ENCODE measurements at places on chromosomes 4 and X.

GRCh38 chrX:104135677-104136076 lies 21.1 kb downstream of the SLC25A53 start:
- DNase-seq = peak; percentile 3

DNA sequence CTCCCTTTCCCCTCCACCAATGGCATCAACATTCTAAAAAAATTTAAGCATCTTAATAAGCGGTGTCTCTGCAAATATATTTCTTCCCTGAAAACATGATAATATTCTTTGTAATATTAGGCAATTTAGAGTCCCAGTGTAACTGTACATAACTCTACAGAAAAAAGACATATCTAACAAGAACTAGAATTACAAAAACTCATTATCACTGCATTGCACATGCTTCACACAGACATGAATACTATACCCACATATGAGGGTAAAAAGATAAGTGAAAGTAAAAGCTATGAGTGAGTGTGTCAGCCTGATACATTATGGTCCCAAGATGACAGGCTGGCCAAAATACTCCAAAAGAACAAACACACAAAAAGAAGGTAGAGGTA lies 2.4 kb upstream of the FGB start:
- no peak for DNase-seq

DNA sequence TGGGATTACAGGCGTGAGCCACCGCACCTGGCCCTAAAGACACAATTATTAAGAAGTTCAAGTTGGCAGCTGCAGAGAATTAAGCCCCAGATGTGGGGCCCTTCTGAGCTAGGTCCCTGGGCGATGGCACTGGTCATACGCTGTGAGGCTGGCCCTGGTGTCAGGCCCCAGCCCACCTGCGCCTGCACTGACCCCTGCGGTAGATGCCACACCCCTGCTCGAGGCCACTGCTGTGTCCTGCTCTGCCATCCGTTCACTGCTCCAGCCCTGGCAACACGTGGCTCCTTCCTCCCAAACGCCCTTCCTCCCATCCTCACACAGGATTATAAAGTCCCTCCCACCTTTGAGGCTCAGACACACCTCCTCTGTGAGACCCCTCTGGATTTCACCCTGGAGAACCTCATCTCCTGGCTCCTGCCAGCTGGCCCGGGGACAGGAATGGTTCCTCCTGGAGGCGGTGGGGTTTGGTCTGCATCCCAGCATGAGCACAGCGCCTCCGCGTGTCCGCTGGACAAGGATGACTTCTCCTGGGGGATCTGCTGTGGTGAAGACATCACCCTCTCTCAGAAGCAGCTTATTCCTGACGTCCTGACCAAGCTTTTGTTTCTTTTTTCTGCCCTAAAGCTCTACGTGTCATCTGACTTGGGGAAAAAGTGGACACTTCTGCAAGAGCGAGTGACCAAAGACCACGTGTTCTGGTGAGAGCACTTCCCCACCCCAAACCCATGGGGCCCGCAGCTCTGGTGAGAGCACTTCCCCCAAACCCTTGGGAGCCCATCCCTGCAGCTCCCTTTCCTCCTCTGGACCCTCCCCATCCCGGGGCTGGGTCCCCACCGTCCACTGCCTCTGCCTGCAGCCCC lies 219.0 kb upstream of the PSAPL1 start:
- peak; percentile 89 for DNase-seq

- no peak for DNase-seq
These were observed 21.1 kb downstream of the AMER1 start for GRCh38 chrX:64184396-64184795.

DNA sequence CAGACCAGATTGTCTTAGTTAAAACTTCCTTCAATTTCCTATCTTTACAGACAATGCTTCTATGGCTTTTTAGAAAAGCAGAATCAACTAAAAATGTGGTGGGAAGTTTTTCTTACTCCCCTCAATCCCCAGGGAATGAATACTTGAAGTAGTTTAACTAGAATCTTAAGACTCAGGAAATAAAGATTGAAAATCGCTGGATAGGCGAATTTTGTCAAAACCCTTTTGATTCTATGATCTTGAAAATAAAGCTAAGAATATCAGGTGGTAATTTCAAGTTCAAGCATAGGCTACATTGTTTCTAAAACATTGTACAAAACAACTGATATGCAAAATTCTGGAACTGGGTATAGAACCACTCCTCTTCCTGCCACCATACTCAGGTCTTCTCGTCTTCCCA lies 276.5 kb upstream of the GK2 start:
- DNase-seq = no peak

- DNase-seq = no peak
These were observed 83.0 kb upstream of the PPARGC1A start for GRCh38 chr4:23972805-23973204.

- no peak for DNase-seq
These were observed 124.3 kb upstream of the GALNT7 start for GRCh38 chr4:173044340-173044739.

GRCh38 chr4:168765322-168765721 lies 244.7 kb downstream of the CBR4 start:
- no peak for DNase-seq

DNA sequence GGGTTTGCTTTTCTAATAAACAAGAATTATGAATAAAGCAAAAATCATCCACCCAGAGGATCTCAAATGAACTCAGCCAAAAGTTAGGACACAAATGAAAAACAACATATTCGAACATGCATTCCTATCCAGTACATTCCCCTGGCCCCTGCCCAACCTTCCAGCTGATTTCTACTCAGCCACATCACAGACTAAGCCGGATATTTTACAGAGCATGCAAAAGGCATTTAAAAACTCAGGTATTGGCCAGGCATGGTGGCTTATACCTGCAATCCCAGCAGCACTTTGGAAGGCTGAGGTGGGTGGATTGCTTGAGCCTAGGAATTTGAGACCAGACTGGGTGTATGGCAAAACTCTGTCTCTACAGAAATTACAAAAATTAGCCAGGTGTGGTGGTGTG lies 54.6 kb downstream of the RELL1 start:
- DNase-seq = no peak

DNA sequence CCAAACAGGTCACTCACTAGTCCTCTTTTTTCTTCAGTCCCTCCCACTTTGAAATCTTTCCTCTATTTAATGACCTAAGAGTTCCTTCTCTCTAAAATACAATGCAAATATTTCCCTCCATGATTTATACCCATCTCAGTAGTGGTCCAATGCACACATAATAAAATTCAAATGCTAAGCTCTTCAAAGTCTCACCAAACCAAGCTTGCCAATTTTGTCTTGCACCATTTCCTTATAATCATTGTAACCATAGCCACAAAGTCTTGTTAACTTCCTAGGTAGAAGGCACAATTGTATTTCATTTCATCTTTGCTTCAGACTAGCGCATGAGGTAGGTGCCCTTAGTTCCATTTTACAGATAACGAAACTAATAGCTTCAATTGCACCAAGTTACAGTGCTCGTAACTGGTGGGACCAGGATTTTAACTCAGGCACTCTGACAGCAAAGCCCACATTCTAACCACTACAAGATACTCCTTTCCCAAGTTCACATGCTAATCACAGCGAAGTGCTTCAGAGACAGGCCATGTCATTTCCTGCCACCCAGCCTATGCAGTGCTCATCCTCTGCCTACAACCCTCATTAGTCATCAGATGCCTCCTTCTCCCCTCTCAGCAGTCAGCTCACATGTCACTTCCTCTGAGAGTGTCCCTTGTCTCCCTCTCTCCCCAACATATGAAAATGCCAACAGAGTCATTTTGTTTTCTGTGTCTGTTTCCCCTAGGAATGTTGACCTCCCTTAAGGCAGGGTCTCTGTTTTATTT lies 66.9 kb upstream of the PPARGC1A start:
- DNase-seq = peak; percentile 68

- DNase-seq = peak; percentile 68
These were observed 79.4 kb downstream of the SYNPO2 start for GRCh38 chr4:118968005-118968404.

GRCh38 chrX:153646620-153647373 lies at the start of gene DUSP9:
Gene DUSP9 (plus strand): TSS chrX:153647203. CDS start chrX:153647954, 751 bp downstream.
- DNase-seq = peak; percentile 50

DNA sequence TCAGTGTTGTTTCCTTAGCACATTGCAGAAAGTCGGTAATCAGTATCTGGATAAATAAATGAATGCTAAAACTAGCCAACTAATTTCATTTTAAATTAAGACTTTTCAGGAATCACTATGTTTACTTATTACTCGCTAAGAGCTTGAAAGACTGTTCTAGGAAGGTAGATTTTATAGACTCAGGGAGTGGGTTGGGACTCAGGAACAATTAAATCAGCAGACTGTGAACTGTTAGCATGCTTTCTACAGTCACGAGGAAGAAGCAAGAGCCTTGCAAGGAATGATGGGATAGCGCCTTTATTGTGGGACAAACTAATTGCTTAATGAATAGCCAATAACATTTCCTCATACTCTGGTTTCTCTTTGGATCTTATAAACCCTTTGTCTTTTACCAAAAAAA lies 183.2 kb upstream of the AADAT start:
- no peak for DNase-seq

- DNase-seq = peak; percentile 18
These were observed 2.6 kb downstream of the SLC25A31 start for GRCh38 chr4:127732623-127733328.

DNA sequence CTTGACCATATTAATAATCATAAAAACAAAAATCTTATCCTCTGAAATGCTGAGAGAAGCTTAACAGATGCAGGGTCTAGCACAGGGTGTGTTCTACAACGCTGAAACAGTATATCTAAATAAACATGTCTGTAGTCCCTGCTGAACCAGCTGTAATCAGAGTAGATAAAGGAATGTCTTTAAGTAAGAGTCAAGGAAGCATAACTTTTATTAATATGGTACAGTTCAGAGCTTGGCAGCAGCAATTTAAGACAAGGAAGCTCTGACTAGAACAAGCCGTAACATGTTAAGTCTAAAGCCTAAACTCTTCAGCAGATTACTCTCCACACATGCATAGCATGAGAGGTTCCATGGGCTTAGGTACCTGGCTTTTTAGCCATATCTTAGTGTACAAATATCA lies 36.1 kb downstream of the NFKB1 start:
- no peak for DNase-seq

DNA sequence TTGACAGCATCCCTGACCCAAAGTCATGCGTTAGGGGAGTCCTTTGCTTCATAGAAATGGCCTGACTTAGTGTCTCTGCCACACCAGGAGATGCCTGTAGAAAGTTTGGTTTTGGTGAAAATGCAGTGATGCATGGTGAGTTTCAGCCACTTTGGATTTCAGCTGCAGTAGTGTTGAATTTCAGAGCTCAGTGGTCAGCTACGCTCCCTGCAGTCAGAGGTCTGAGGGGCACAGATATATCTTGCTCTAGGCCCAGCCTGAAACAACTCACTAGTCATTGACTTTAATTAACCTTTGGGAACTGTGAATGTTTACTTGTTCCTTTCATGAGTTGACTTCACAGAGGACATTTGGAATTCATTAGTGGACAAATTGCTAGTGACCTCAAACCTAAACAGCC lies 17.5 kb downstream of the RBMX2 start:
- no peak for DNase-seq

DNA sequence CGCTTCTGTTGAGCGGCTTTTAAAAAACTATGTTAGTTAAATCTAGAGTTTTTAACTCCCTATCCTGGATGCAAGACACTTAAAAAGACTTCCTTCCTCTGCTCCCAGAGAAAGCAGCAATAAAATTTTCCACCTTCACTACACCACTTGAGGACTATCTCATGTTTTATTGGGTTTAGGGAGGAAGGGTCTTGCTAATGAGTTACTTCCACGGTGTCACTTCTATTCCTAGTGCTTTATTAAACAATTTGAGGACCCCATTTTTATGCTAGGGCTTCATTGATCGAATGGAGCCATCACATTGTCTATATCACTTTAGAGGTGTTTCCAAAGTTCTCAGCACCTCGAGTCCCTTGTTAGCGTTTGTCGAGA lies 3.7 kb upstream of the STIM2 start:
- no peak for DNase-seq

GRCh38 chr4:189092581-189092980 lies 848.1 kb upstream of the FRG1 start:
- no peak for DNase-seq

DNA sequence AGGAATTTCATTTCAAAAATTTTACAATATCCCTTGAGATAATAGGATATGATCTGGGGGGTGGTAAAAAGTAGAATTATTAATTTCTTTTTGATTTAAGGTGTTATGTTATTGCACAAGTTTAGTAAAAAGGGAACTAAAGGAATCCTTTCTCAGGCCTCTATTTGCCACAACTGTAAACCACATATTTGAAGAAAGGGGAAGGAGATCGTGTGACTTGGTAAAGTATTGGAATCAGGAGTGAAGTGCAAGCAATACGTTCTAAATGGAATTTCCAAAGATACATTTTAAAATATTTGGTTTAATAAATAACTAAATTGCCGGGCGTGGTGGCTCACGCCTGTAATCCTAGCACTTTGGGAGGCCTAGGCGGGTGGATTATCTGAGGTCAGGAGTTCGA lies 35.3 kb upstream of the SCRG1 start:
- peak; percentile 33 for DNase-seq

- DNase-seq = no peak
These were observed 118.5 kb downstream of the PLS3 start for GRCh38 chrX:115679460-115679859.

DNA sequence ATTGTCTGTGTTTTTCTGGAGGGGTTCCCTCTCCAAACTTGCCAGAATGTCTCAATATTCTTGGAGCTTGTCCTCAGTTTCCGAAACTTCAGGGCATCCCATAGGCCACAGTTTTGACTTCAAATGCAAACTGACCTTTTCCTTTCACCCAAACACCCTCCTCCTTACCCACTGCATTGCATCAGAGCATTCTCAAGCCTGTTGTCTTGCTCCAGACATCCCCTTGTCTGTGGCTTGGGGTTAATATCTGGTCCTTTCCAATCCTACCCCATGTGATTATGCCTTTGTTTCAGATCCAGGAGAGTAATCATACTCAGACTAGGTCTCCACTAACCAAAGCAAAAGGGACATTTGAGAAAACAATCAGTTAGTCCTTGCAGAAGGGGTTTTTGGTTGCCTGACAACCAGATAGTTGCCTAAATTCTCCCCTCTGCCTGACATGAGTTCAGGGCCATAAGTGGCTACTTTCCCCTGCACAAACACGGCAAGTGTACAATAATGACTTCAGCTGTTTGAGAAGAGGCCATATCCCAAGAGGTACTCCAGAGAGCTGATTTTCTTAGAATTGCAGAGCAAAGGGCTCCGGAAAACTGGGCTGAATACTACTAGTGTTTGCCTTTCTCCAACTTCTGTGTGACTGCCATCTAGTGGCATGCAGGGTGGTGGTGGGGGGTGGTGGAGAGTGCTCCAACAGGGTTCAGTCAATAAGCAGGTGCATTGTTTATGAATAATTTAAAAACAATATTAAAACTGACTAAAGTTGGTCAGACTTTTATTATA lies 130.2 kb downstream of the CHRDL1 start:
- peak; percentile 13 for DNase-seq

DNA sequence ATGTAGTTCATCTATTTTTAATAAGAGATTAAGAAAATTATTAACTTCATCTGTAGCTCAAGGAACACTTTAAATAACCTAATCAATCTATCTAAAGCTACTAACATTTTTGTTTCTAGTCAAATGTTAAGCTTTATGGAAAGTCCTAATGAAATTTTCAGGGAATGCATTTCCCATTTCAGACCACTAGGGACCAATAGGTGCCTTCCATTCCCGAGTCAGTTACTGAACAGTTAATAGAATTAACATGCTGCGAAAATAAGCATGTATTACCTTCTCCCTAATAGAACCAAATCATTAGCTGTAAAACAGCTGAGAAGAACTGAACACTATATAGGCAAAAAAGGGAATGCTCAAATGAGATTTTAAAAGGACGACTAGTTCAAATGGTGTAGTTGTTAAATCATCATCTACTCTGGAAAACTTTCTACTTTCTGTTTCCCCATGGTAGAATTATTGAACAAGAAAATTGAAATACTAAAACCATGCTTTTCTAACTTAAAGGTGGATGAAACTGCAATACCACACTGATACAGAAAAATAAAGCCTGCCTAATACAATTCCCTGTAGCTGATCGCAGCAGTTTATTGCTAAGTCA lies 22.5 kb downstream of the STX18 start:
- DNase-seq = peak; percentile 14

All from suppressor macrophage (primary cell).